ENCODE measurements at places on chromosomes 3 and 15. TPM values are rescaled to one million over a fixed set of nuclear protein-coding genes. Genes with fewer than 3 reads are reported as not detected.

The SLC6A1 gene
- total RNA-seq, result not detected

The TNNC1 gene
- 26.5 TPM for total RNA-seq

The ASB14 gene
- 0.40 TPM for total RNA-seq

The NMNAT3 gene
- total RNA-seq, result 9.7 TPM

The DZIP1L gene
- 16.5 TPM for total RNA-seq

The MIX23 gene
- 50.9 TPM for total RNA-seq

- DNase-seq, result no peak
Measured at GRCh38 chr15:44029003-44029402, 166.1 kb downstream of the FRMD5 start.

- DNase-seq, result no peak
Measured at GRCh38 chr15:80266113-80266512, 14.1 kb upstream of the CTXND1 start.

- no peak for DNase-seq
Measured at GRCh38 chr3:28139288-28139687, 102.1 kb upstream of the CMC1 start.

- no peak for DNase-seq
Measured at GRCh38 chr15:64503197-64503596, 42.8 kb downstream of the ZNF609 start.

GRCh38 chr3:101519685-101520365, 6.8 kb upstream of the SENP7 start:
- DNase-seq, result peak; percentile 34

GRCh38 chr15:80507638-80508316, 103.6 kb downstream of the ARNT2 start:
- no peak for DNase-seq

GRCh38 chr3:56491566-56491965, 23.3 kb upstream of the ERC2 start:
- no peak for DNase-seq

DNA sequence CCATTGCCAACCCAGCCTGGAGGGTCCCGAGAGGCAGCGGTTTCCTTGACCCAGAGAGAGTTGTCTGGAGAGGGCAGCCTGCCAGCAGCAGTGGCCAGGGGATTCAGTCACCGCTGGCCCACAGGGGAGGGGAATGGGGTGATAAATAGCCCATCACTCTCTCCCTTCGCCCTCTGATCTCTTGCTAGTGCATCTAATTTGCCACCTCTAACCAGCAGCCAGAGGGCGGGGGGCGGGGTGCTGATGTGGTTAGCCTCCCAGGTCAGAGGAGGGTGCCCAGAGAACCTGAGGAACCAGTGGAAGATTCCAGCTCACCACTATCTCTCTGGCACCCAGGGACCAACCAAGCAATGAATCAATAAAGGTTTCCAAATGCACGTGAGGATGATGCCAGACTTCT, 35.1 kb upstream of the SLC6A11 start:
- no peak for DNase-seq

GRCh38 chr3:194487289-194488054, 670 bp upstream of the ATP13A3 start:
- peak; percentile 45 for DNase-seq

DNA sequence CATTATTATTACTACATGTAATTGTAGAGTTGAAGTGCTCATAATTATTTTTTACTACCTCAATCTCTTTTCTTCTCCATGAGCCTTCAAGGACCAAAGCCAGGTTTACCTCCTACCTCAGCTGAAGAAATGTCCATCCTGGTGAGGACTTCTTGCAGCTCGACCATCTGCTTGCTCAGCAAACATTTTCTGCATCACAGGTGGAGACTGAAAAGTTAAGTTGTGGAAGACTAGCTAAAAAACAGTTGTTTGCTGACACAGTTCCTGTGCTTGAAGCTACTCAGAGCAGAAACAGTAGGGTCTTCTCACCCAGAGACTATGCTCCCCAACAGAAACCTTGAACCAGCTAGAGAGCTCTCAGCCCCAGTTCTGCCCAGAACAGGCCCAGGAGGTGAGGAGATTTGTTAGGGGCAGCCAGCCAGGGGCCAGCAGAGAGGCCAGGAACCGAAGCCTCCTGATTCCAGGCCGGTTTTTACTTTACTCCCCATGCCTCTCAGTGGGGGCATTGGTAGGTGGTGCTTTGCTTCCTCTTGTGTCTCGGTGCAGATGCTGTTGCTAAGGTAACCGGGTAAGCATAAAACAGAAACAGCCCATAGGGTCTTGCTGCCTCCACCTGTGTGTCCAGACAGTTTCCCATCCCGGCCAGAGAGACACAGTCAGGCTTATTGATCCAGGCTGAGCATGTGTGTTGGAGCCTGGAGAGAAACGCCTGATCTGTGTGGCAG, 54.9 kb downstream of the CCNL1 start:
- no peak for DNase-seq

DNA sequence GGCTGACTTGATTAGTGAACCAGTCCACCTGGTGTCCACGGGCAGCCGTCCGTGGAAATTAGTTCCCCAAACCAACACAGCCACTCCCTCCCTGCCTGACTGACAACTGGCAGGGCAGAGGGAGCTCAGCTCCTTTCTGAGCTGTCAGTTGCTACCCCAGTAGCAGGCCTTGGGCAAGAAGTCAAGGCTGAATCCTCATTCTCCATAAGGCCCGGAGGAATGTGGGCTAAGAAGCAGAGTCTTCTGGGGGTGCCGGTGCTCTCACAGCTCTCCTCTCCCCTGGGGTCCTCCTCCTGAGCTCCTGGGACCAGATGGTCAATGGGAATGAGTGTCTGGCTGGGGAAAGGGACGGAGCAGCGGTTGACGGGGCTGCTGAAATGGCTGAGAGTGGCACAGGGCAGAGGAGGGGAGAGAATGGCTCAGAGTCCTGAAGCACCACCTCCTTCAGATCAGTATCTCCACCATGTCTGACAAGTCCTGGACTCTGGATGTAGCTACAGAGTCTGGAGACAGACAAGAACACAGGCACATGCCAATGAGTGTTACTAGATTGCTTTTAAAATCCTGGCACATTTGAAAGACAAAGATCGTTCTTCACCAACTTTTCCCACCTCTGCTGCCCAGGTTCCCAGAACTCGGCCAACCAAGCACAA, 16.9 kb downstream of the AMOTL2 start:
- no peak for DNase-seq

DNA sequence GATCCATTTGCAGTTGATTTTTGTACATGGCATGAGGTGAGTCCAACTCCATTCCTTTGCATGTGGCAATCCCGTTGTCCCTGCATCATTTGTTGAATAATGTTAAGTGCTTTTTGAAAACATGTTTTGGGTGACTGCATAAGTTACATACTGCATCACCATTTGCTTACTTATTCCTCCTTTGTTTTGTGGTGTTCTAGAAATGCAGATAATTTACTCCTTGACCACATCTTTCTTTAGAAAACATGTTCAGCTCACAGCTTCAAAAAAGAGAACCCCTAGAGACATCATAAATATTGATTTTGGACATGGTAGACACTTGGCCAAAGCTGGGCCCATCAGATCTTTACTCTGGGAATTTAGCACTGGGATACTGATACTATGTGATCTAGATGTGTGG, 135.3 kb upstream of the DAZL start:
- no peak for DNase-seq

GRCh38 chr15:91941871-91942658, 88.6 kb downstream of the SLCO3A1 start:
- peak; percentile 36 for DNase-seq

DNA sequence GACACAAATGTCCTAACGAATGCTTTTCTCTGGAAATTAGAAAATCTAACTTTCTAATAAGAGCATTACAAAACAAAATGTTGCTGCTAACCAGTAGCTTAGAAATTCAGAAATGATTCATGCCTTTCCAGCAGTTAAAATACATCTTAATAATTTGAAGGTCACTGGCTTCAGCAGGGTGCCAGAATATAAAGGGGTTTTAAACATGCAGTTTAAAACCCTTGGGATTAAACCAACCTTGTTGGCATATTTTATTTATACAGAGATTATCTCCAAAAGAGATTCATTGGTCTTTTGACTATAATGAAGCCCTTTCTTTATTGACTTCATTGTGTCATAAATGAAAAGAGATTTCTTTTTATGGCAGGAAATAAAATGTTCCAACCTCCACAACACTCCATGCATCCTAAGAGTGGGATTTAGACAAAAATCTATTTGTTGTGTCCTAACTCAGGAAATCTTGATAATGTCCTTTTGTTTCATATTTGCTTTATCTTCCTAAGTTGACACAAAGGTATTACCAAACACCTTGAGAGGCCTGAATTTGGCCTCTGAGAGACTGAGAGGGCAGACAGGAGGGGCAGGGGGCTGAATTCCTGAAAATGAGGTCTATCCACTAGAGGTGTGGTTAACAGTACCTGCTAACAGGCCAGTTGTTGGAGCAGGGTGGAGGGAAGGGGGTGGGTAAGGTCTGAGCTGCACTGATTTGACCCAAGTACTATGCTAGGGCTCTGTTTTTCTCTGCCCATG, 124.4 kb downstream of the FEZF2 start:
- no peak for DNase-seq

DNA sequence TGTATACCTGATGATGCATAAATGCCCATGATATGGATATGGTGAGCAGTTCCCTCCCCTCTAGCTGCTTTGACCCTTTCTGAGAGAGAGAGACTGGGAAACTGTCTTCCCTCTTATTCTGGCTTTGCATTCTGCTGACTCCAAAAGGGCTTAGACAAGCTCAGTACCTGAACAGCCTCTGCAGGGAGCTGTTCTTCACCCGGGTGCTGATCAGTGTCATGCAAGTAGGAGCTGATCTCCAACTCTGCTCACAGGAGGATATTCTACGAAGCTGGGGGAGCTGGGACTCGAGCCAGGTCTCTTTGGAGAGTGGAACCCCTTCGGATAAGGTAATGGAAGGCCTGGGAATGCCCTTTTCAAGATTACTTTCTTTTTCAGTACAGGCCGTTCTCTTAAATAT, 237.1 kb downstream of the RYR3 start:
- DNase-seq, result peak; percentile 6

DNA sequence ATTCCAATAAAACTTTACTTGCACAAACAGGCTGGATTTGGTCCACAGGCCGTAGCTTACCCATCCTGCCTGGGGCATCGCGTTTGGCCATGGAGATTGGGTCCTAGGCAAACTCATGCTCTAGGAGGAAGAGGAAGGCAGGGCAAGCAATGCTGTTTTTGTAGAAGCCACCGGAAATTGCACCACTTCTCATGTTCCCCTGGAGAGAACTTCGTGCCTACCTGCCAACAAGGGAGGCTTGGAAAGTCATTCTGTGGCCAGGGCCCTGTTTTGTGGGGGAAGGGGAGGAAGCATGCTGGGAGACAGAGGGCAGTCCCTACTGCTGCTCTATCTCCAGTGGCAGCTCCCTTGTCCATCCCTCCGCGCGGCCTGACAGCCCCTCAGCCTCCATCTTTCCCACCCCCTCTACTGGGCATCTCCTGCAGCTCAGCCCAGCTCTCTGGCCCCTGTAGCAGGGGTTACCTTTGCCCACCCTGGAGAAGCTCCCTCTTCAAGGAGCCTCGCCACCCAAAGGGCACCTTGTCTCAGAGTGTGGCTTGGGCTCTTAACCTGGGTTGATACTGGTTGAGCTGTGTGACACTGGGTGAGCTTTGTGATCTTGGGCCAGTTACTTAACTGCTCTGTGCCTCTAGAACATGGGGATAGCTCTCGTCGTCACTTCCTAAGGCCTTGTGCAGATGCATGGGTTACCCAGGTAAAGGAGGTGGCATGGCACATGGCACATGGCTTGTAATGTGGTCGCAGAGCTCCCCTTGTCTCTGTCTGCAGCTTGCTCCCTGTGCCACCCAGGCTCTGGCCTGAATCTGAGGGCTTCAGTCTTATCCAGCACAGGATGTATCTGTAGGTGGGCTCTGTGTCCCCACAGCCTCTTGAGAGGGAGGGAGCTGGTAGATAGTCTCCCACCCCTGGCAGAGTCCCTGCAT, 6.1 kb downstream of the ABTB1 start:
- no peak for DNase-seq

- DNase-seq, result no peak
Measured at GRCh38 chr15:101618076-101618475, 34.1 kb downstream of the TM2D3 start.

GRCh38 chr3:160081958-160082533, 93.4 kb downstream of the IL12A start:
- DNase-seq, result no peak

- DNase-seq, result no peak
Measured at GRCh38 chr15:98889930-98890695, 117.5 kb downstream of the PGPEP1L start.

GRCh38 chr3:45252826-45253225, 26.7 kb upstream of the TMEM158 start:
- no peak for DNase-seq

GRCh38 chr3:9072667-9073009, 109.4 kb upstream of the RAD18 start:
- no peak for DNase-seq

DNA sequence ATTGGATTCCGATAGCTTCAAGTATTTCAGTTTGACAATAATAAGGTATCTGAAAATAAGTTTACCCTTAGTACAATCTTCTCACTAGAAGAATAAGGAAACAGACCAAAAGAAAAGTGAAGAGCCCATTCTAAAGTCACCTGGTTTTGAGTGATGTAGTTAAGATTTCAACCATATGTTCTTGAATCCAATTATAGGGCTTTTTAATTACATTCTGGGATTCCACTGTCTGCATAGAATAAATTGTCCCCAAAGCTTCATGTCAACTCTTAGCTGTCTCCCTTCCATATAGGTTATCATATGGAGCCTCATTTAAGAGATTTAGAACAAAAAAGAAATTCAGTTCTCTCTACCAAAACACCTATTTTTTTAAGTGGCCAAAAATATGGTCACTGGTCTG, 1158.8 kb downstream of the IGSF11 start:
- no peak for DNase-seq

DNA sequence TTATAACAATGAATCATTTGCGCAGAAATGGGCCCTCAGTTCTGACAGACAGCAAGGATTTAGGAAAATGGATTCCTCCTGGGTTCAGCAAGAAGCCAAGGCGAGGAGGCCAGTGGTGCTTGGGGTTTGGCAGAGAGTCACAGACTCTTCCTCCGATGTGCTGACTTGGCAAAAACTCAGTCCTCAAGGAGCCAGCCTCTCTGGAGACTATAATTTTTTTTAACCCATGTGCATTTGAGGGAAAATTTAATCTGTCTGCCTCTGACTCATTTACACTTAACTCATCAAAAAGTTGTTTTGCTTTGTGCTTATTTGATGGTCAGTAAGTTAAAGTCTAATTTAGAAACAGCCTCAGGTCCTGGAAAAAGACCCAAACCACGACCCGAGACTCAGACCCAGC, 34.2 kb upstream of the SLC24A5 start:
- no peak for DNase-seq
